ENCODE measurements at places on chromosomes 3 and 15.

DNA sequence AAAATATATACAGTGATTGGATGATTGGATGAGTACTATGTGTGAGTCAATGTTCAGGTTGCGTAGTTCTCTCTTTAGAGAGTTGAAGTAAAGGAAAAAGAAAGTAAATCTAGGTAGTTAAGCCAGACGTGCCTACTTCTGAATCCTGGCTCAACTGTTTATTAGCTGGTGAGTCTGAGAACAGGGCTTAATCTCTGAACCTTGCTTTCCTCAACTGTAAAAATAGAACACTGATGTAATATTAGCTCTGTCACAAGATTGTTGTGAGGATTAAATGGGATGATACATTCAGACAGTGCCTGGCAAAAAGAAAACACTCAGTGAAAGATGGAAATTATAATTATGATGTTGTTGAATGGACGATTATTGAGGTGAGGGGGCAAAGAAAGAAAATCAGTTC lies 413.4 kb downstream of the MAGI1 start:
- DNase-seq: no peak

- no peak for DNase-seq
Observed at GRCh38 chr15:28115871-28116270, 16.8 kb upstream of the OCA2 start.

- no peak for DNase-seq
Observed at GRCh38 chr3:195077611-195078540, 193.1 kb downstream of the XXYLT1 start.

DNA sequence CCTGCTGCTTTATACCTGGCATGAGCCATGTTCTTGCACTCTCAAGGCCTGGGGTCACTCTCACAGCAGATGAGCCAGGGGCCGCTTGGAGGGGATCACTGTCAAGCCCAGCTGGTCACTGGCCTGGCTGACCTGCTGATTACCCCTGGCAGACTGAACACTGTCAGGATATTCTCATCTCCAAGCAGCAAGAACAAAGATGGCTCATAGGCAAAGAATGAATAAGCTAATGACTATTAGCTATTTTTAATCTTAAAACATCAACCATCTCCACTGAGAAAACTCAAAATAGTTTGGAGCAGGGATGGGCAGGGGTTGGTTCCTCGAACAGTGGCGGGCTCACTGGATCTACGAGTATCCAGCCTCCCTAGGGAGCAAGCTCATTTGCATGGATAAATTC lies 64.4 kb upstream of the ACAN start:
- DNase-seq: peak; percentile 80

- no peak for DNase-seq
Observed at GRCh38 chr15:96184297-96184696, 146.2 kb upstream of the NR2F2 start.

GRCh38 chr3:105938101-105938500 lies 69.3 kb upstream of the CBLB start:
- DNase-seq: peak; percentile 82

- DNase-seq: peak; percentile 68
Observed at GRCh38 chr3:159252772-159253384, 451.0 kb downstream of the MFSD1 start.

GRCh38 chr15:68389936-68390817 lies 41.8 kb downstream of the ITGA11 start:
- DNase-seq: peak; percentile 83

- peak; percentile 41 for DNase-seq
Observed at GRCh38 chr3:94862703-94863102, 799.8 kb downstream of the NSUN3 start.

- no peak for DNase-seq
Observed at GRCh38 chr3:166461626-166462025, 624.4 kb upstream of the BCHE start.

GRCh38 chr3:141431411-141432378 lies 55.1 kb upstream of the RASA2 start:
- DNase-seq: no peak

DNA sequence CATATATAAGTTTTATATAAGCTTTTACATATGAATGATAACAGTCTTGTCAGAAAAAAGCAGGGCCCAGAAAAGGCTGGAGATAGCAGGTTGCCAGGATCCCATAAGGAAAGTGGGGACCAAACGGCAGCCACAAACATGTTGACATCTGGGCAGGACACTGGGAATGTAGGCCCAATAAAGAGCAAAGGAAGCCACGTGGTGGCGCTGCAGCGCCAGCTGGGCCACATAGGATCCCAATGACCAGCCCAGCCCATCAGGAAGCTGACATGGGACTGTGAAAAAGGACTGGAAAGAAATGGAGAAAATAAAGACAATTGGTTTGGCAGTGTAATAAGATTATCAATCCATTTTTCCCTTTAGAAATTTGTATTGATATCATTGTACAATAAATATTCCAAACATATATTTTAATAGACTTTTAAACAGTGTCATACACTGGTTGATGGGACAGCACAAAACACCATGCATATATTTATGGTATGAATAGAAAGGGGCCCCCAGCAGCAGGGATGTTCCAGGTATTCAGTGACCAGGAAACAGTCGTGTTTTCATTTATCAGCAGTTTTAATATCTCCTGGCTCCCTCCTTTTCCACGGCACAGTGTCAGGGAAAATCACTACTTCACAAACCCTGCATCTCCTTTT lies 89.0 kb upstream of the STRIT1 start:
- peak; percentile 70 for DNase-seq

GRCh38 chr15:73628976-73629797 lies 4.0 kb downstream of the NPTN start:
- DNase-seq: no peak

DNA sequence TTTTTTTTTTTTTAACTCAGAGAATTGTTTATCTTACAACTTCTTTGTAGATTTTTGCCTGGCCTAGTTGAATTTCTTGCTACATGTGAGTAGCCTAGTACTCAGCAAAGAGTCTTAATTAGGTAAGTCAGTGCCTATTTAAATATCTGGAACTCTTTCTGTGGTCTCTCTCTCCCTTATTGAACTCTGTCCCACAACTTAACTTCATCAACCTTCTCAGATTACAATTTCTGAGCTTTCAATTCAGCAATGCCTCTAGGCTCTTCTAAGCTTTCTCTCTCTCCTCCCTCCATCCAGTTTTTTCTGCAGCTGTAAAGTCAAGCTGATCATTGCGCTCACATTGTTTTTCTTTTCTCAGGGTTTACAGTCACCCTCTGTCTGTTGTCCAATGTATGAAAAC lies 517.6 kb upstream of the ROBO1 start:
- DNase-seq: no peak

DNA sequence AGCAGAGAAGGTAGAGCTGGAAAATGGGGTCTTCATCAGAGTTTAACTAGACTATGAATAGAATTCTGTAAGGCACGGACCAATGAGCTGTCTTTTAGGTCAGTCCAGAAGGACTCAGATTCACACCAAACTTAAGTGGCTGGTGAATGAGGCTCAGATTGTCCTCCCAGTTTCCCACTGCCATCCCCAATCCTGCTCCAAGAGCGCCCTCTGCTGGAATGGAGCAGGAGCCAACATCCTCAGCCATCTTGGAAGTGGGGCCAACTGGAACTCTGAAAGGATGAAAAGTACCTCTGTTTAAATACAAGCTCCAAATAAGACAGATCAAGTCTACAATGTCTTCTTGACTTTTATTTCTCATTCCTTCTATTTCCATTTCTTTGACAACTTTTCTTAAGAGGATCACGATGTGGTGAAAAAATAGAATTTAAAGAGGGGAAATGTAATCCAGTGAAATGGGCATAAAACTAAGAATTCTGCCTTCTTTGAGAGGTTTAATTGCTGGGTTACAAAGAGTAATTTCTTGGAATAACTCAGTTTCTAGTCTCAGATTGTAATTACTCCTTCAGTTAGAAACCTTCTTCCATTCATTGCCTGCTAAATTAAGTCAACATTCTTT lies 217.1 kb upstream of the TPRG1 start:
- DNase-seq: peak; percentile 55

DNA sequence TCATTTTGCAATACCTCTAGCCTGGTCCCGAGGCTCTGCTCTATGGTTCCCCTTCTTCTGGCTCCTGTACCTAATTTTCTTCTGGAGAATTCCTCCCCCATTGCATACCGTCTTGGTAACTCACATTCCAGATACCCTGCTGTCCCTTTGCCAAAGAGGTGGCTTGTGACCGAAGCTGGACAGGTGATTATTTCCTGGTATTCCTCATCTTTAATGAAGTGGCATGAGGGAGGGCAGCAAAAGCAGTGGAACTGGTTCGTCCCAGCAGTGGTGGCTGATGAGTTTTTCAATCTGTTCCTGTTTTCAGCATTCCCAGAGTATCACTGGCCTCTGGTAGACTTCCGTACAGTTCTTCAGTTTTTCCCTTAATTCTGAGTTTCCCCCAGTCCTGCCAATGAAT lies 186.2 kb upstream of the CADPS start:
- no peak for DNase-seq

DNA sequence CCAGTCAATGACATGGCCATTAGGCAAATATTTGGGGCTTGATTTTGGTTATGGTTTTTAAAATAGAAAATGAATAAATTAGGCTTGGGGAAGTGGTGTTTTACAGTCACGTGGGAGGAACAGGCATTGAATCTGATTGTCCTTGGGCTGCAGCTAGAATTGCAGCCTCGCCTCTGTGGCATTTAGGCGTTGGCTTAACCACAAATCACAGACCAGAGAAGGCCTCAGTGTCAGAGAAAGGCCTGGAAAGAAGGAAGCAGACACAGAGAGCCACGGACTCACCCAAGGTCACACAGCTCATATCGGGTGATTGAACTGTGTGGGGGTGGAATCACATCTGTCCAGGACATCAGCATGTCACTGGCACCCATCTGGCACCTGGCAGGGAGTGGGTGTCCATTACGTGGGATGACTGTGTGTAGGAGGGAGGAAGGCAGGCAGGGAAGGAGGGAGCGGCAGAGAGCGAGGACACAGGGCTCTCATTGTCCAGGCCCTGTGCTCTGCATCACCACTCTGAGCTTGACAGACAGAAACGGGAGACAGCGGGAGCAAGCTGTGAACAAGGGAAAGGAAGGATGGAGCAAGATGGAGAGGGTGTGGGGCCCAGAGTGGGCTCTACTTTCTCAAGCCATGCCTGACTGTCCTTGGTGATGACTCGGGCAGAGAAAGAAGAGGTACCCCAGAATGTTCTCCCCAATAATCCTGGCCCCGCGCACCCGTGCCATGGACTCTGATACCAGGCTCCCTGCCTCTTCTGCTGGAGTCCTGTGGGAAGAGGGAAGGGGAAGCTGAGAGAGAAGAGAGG lies 186.4 kb downstream of the FAM43A start:
- no peak for DNase-seq

DNA sequence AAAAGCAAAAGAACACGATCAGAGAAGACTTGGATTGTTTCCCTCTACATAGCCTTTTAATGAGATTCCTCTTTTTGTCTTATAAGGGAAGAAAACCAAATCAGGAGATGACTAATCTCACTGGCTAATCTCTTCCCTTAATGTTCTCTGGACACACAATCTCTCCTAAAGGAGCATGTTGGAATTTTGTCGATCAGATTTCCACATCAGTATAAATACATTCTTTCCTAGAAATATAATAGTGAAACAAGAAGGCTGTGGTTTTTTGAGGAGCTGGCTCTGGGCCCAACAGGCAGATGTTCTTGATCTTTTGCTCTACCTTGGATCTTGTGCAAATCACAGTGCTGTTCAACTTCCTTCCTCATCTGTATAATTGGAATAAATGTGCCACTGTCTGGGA lies 94.0 kb downstream of the GTPBP8 start:
- DNase-seq: peak; percentile 77
